ENCODE measurements at places on chromosomes 16 and 17.

GRCh38 chr17:76633628-76634328, 9.8 kb downstream of the ST6GALNAC1 start:
- DNase-seq, result no peak

DNA sequence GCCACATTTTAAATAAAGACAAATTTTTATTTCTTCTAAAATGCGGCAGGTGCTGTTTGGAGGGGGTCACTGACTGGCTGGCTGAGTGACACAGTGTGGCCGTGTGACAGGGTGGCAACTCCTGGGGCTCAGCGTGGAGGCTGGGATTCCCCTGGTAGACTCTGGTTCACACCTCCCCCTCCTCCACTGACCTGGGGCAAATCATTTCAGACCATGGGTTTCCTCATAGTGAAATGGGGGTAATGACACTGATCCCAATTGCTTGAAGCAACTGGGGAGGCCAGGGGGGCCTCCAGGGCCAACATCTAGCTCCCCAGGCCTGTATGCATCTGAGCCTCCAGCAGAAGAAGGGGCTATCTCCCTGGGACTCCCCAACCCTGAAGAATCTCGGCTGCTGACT, 6.6 kb downstream of the HSD11B2 start:
- no peak for DNase-seq

DNA sequence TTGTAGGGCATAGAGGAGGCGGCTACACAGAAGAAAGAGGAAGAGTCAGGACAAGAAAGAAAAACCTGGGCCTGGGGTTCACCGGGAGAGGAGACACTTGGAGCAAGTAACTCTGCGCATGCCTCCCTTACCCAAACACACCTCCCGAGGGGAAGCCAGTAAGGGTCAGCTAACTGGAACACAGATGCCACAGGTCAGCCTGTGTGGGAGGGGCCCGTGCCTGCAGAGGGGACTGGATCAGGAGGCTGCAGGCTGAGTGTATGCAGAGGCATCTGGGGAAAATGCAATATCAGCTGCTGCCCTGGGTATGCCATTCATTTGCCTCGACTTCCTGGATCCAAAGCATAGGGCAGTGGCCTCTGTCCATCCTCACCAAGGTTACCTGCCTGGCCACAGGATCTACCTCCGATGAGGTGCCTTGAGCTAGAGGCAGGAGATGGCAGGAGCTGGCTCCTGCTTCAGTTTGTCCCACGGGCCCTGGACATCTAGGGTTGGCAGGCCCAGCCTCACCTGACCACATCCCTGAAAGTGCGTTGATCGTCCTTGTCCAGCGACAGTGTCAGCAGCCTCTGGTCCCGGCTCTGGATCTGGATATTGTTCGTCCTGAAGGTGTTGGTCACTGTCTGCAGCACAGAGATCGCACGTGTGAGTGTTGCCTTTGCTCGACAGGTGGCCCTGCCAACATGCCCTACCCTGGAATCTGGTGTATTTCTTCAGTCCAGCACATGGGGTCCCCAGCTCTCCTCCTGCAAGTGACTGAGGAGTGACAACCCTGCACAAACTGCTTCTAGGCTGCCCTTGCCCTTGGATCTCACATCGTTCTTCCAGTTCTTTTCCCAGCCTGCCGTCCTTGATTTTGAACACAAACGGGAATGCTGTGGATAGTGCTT, 4.6 kb upstream of the MFSD6L start:
- DNase-seq, result peak; percentile 65

- DNase-seq, result peak; percentile 62
Measured at GRCh38 chr16:1909561-1910231, 8.5 kb downstream of the HS3ST6 start.

DNA sequence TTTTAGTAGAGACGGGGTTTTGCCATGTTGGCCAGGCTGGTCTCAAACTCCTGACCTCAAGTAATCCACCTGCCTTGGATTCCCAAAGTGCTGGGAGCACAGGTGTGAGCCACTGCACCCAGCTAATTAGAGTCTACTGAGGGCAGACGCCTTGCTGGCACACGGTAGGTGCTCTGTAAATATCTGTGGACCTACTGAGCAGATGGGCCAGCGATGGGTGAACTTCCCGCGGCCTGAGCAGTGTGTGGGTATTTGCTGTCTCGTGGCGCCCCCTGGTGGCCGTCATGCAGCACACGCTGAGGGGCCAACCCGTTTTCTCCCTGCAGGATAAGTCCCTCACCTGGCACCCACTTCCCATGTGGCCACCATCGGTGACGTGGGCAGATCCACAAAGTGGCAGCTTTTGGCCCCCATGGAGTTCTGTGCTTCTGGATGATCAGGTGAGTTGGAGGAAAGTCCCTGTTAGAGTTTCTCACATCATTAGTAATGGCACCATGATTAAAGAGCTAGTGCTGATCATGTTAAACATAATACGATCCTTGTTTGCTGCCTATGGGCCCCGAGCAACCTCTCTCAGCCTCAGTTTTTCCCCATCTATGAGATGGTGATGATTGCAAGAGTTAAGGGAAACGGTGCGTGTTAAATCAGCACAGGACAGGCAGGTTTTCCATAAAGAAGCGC, 40.7 kb downstream of the ZDHHC7 start:
- DNase-seq, result no peak

Data from coronary artery (tissue), 2 donors.